Cortex of kidney (tissue), 1 donor: ENCODE measurements at places on chromosomes 1 and 21.

DNA sequence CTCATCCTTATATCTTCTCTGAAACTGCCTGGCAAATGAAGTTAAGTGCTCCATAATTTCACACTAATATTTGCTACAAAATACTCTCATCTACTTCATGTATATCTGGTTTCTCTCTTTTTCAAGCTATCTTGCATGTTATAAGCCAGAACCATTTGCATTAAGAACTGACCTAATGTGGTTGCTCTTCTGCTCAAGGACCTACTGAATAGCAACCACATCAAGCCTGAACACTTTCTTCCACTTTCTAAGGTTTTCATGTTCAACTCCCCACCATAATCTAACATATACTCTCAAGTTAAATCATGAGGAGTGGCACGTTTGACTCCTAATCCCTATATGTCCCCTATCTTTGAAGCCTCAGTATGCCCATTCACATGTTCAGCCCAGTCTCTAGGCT is 27.2 kb downstream of the RGS1 start:
- DNase-seq = no peak

GRCh38 chr1:183702087-183702812 is 49.1 kb upstream of the APOBEC4 start:
- DNase-seq = no peak

DNA sequence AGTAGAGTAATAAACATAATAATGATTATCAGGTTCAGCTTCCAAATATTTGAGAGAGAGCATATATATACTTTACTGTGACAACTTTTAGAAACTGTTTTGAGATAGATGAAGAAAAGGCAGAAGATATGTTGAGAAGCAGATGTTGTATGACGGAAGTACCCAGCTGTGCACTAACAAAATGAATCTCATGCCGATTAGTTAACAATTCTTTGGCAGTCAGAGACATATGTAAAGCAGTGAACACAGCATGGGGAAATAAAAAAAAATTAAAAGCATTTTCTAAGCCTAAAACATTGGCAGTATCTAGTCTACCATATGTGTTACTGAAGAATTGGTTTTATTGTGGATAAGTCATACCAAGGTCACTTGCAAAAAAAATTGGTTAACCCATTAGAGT is 51.8 kb downstream of the MAGI3 start:
- no peak for DNase-seq

GRCh38 chr21:32389337-32390015 is 3.3 kb downstream of the URB1 start:
- no peak for DNase-seq

DNA sequence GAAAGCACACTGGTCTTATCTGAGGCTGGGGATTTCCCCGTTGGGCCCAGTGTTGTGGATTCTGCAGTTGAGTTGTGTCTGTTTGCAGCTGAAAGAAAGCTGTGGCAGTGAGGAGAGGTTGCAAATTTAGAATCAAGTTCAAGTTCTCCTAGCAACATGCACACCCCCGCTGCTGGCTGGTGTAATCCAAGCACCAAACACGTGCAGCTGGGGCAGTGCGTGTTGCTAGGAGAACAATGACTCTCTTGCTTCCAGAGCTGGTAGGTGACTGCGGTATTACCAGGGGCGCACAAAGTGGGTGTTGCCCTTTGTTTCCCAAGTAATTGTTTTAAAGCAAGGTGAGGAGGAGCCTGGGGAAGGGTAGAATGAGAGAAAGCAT is 91.5 kb downstream of the IER5 start:
- DNase-seq = no peak

- DNase-seq = no peak
Observed at GRCh38 chr1:159171688-159172501, 480 bp downstream of the CADM3 start.

- no peak for DNase-seq
Observed at GRCh38 chr1:226674892-226675714, 64.0 kb downstream of the ITPKB start.

DNA sequence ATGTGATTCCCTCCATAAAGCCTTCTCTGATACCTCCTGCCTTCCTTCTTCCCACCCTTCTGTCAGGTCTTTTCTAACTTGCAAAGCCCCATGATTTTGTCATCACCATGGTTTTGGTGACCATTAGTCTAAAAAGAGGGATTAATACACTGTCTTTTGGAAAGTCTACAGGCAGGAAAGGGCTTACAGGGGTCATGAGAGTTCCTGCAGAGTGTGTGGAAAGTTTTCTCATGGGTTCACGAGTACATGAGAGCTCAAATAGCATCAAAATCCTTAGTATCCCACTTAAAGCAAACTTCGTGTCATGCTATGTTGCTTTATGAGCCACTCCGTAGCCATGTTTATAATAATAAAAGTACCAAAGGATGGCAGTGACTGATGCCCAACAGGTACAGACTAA is 86.6 kb upstream of the BMP8A start:
- DNase-seq = no peak

- no peak for DNase-seq
Observed at GRCh38 chr1:160623227-160623633, 23.6 kb downstream of the SLAMF1 start.

DNA sequence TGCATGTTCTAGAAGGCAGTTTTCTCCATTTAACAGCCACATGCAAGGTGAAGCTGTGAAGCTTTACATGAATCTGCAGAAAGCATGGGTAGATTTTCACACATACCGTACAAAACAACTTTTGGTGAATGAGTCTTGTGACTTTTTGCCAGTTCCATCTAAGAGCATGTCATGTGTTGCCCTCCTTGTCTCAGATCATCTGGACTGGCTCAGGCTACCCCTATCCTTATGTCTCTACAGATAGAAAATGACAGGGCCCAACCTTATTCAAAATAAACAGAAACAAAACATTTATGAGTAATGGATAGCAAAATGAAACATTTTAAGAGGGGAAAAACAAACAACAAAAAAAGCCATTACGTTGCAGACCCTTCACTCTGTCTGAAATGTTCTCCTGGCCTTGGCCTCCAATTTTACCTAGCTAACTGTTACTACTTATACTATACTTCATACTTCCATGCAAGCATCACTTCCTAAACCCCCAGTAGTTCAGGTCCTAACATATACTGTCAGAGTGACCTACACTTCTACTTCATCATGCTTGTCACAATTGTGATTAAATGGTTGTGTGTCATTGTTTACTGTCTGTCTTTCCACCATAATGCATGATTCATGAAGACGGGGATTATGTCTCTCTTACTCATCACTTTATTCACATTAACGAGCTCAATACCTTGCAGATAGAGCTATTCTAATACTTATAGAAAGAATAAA is 39.0 kb downstream of the LRRC8C start:
- no peak for DNase-seq

- DNase-seq = no peak
Observed at GRCh38 chr1:203643213-203644045, 16.8 kb downstream of the ATP2B4 start.

GRCh38 chr1:242240077-242240476 is 241.2 kb upstream of the MAP1LC3C start:
- DNase-seq = no peak

- DNase-seq = no peak
Observed at GRCh38 chr1:91619881-91620280, 119.2 kb downstream of the CDC7 start.

DNA sequence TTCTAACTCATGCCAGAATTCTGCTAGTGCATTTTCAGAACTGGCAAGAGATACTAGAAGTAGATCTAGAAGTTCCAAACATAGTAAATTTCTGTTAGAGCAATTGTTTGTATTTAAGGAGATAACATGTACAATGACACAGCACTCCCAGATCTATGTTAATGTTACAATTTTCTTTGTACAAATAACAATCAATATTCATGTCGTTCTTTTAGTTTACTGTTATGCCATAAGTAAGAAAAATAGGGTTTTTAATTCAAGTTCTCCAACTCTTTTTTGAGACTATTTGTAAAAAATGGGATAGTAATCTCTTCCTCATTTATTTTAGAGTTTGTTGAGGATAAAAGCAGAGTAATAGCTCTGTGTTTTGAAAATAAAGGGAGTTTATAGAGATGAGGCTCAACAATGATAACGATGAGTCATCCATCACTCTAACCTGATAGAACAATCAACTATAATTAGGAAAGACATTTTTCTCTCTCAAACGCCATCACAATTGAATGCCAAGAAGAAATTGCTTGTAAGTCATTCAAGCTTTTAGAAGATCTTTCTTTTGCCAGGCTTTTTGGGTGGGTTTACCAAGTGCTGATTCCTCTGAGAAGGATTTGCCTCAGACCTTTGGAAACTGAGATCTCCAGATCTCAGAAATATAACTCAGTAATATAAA is 638 bp downstream of the CD84 start:
- DNase-seq = no peak

- no peak for DNase-seq
Observed at GRCh38 chr1:246128494-246129069, 378.5 kb downstream of the SMYD3 start.

GRCh38 chr1:75742047-75742625 is 17.6 kb downstream of the ACADM start:
- DNase-seq = no peak

- DNase-seq = no peak
Observed at GRCh38 chr1:6475381-6476133, 9.6 kb upstream of the TNFRSF25 start.

DNA sequence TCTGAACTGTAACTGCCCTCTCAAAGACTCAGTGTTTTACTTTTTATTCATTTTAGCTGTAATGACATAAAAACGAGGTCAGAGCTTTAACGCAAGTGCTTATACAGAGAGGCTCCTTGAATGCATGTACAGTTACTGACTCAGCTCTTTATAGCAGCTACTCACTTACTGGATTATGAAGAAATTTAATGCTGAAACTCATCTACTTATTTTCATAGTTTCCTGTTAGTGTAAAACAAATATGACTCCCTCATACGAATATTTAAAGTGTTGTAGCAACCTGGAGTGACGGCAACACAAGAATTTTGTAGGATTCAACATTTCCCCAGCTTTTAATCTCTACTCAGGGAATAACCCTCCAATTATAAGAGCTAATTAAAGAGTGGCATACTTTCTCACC is 32.7 kb downstream of the ADSS2 start:
- no peak for DNase-seq

- DNase-seq = no peak
Observed at GRCh38 chr1:216034506-216034905, 388.7 kb downstream of the USH2A start.

DNA sequence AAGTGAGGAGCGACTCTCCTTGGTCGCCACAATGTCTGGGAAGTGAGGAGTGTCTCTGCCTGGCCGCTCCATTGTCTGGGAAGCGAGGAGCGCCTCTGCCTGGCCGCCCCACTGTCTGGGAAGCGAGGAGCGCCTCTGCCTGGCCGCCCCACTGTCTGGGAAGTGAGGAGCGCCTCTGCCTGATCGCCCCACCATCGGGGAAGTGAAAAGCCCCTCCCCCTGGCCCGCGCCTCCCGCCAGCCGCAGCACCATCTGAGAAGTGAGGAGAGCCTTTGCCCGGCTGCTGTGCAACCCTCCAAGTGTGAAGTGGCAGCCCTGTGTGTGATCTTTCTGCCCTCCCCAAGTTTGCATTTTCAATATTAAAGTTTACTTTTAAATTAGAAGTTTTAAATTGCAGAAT is 95.0 kb upstream of the PPP2R5A start:
- DNase-seq = no peak

DNA sequence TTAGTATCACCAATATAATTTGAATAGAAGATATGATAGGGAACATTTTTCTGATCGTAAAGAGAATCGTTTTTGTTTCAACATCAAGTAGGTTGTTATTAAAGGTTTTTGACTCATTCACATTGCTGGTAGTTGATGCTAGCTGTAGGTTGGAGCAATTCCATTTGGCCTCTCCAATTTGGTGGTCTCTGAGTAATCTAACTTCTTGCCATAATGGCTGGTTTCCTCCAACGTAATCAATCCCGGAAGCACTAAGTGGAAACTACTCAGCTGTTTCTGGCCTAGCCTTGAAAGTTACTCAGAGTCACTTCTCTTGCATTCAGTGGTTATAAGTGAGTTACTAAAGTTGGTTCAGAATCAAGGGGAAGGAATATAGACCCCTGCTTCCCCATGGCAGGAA is 26.0 kb downstream of the RCOR3 start:
- DNase-seq = no peak

GRCh38 chr1:15616373-15617172 is 685 bp upstream of the DDI2 start:
- DNase-seq = no peak

DNA sequence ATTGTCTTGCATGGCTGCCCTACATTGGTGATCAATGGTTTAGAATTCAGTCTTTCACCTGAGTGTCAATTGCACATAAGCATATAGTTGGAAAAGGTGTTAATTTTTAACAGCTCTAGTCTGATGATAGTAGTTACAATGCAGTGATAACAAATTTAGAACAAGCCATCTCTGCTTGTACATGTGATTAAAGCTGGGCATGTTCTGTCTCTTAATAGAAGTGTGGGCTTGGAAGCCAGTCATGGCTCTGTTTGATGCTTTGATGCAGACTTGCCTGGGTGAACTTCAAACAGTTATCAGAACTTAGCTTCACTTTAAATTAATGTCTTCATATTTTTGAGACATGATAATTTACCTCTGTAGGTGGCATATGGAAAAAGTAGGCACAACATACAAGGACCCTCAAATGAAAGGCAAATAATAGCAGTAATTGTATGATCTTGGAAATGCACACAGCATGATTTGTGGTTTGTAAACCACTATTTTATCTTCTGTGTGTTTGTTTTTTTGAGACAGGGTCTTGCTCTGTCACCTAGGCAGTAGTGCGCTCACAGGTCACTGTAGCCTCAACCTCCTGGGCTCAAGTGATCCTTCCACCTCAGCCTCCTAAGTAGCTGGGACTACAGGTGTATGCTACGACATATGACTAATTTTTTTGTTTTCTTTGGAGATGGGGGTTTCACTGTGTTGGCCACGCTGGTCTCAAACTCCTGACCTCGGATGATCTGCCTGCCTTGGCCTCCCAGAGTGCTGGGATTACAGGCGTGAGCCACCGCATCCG is 3.8 kb downstream of the DDI2 start:
- DNase-seq = no peak

DNA sequence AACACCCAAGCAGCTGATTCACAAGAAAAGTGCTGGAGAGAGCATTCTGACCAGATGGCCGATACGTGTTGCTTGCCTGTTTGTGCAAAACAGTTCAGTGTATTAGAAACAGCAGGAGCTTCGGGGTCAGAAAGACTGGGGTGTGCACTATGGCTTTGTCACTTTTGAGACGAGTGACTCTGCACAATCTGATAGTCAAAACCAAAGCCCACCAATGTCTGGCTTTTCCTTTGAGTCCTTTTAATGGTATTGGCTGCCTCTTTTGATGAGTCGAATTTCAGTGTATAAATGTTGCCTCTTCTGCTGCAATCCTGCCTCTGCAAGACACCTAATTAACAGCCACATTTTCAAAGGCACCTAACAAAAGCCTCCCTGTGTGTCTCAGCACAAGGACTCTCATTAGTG is 444.6 kb downstream of the AJAP1 start:
- no peak for DNase-seq

GRCh38 chr1:8046391-8046790 is 20.3 kb upstream of the ERRFI1 start:
- DNase-seq = no peak

- DNase-seq = no peak
Observed at GRCh38 chr1:109761227-109762038, 2.3 kb downstream of the EPS8L3 start.

DNA sequence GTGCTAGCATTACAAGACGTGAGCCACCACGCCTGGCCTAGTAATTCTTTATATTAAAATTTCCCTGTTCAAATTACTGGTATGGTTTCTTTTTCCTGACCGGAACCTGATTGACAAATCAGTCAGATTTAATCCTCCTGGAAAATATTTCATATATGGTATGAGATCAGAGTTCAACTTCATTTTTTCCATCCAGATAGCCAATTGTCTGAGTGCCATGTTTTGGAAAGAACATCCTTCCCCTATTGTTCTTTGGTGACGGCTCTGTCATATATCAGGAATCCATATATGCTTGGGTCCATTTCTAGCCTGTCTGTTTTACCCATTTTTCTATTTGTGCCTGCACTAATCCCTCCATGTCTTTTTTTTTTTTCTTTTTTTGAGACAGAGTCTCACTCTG is 39.1 kb upstream of the KLF17 start:
- no peak for DNase-seq
